Activated CD4-positive, alpha-beta T cell treated with anti-CD3 and anti-CD28 coated beads for 1 hour (primary cell): ENCODE measurements at places on chromosomes 1 and 21.

GRCh38 chr1:235415008-235415904 is 48.0 kb downstream of the TBCE start:
- DNase-seq = peak; percentile 37

- DNase-seq = no peak
Measured at GRCh38 chr1:217534566-217534965, 96.3 kb downstream of the GPATCH2 start.

GRCh38 chr1:110749960-110750359 is 75.2 kb upstream of the KCNA3 start:
- DNase-seq = no peak

DNA sequence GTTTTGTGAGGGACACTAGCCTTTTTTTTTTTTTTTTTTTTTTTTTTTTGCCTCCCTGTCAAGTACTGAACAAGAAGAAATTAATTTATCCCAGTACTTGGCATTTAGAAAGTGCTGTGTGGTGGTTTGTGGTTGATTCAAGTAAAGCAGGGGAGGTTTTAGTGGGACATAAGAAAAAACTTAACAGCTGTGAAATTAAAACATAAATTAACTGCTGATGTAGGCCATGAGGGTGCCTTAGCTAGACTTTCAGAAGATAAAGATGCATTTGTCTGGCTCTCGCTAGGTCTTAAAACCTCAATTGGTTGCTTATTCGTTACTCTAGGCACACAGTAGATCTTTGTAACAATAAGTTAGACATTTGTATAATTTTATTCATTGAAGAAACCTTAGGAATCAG is 52.3 kb downstream of the SPATA46 start:
- no peak for DNase-seq

DNA sequence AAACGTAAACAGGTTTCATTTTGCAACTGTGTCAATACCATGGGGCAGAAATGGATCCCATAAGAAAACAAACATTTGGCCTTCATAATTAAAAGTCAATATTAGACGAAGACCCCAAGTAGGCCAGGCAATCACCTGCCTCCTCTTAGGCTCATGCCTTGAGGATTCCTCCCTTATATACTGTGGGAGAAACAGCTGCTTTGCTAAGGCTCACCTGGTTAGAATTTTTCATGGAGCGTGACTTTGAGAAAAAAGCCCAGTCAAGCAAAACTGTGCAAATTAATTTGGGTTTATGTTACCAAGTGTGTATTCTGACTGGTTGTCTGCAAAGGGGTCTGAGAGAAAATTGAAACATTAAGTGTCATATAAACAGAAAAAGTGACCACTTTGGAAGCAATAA is 605.3 kb upstream of the USP24 start:
- no peak for DNase-seq

GRCh38 chr1:66585002-66585401 is 51.0 kb downstream of the SGIP1 start:
- no peak for DNase-seq

GRCh38 chr1:113930499-113931161 is 1.5 kb downstream of the HIPK1 start:
- DNase-seq = peak; percentile 41

DNA sequence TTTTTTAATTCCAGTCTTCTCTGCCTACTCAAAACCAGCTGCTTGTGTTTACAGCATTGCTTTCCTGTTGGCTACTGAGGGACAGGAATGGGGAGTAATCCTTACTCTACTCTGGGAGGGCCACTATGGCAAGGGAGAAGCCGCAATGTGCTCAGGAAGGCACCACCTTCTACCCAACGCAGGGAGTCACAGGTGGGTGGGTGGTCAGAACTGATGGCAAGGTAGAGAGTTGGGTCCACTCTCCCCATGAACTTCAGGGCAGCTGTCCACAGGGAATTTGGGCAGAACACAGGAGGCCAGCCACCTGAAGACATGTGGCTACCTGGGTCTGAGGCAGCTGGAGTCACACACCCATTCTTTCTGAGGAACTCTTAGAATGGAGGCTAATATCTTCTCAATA is 40.5 kb upstream of the HMGB4 start:
- DNase-seq = no peak

- no peak for DNase-seq
Measured at GRCh38 chr1:12028957-12029511, 9.7 kb downstream of the MIIP start.

- no peak for DNase-seq
Measured at GRCh38 chr1:147722124-147722523, 38.3 kb downstream of the GJA5 start.

GRCh38 chr21:38334866-38335265 is 78.1 kb downstream of the KCNJ15 start:
- DNase-seq = no peak
